ENCODE measurements at places on chromosomes 16 and 17.

DNA sequence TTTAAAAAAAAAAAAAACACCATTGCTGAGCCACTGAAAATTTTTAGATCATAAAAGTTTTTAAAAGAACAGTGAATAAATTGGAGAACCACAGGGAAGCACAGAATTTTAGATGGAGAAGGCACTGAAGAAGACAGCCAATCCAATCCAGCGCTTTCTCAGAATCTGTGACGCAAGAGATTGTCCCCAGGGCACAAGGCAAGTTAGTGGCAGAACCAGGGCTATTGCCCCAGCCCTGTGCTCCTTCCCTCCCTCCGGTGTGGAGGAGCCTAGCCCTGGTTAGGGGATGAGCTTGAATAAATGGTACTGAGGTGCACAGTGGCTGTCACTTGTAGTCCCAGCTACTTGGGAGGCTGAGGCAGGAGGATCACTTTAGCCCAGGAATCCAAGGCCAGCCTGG, 108.3 kb downstream of the ZNF423 start:
- no peak for DNase-seq

DNA sequence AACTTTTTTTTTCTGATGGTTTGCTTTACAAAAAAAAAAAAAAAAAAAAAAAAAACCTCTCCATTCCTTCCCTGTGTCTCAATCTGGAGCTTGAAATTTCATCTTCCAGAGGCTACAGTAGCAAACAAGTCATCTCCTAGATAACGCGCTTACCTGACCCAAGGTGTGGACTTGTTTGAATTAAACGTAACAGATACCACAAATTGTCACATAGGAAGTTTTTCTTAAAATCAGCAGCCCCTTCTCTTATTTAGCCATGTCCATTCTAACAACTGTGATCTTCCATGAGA, 2.0 kb downstream of the STAT5B start:
- DNase-seq, result no peak

DNA sequence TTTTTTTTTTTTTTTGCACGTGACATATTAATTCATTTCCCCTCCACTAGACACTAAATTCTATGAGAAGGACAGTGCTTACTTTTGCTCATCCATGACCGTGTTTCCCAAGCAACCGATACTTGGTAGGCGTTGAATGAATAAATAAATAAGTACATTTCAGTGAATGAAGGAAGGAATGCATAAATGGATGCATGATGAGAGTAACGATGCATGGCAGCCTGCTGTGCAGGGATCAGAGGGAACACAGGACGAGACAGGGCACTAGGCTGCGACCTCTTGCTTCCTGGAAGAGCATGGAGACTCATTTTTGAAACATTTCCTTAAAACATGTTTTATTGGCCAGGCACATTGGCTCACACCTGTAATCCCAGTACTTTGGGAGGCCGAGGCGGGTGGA, 84.2 kb downstream of the UTP18 start:
- no peak for DNase-seq

DNA sequence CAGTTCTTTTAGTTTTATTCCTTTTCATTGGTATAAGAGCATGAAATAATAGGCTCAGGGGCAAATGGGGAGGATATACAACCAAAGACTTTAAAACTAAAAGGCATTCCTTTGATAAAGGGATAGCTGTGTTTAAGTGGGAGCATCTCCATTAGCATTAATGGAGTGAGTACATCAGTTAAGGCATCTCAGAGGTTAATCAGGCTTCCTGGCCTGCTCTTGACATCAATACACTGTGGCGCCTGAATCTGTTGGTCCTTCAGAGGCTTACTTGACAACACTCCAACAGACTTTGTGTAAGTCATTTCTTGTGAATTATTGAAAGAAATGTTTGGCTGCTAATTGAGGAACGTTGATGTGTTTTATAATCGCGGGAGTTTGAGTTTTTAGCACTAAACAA, 230.7 kb downstream of the BCAS3 start:
- no peak for DNase-seq

GRCh38 chr16:23874613-23875294, 39.0 kb downstream of the PRKCB start:
- no peak for DNase-seq

DNA sequence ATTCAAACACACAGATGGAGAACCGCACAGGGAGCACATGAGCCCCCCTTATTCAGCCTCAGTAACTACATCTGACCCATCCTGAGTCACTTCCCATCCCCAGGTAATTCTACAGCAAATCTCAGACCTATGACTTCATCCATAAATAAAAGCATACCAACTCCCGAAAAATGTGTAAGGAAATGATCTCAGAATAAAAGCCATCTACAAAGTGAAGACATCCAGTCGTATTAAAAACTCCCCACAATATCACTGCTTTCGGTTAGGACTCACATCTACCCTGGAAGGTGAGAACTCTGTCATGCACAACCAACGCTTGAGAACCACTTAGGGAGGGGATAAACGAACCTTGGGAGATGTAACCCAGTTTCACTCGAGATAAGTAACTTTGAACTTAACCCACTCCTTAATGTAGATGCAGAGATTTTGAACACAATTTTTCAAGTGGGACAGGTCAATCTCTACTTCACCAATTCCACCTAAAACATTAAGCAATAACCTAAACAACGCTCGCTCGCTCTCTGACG, 1.3 kb downstream of the USP36 start:
- no peak for DNase-seq

DNA sequence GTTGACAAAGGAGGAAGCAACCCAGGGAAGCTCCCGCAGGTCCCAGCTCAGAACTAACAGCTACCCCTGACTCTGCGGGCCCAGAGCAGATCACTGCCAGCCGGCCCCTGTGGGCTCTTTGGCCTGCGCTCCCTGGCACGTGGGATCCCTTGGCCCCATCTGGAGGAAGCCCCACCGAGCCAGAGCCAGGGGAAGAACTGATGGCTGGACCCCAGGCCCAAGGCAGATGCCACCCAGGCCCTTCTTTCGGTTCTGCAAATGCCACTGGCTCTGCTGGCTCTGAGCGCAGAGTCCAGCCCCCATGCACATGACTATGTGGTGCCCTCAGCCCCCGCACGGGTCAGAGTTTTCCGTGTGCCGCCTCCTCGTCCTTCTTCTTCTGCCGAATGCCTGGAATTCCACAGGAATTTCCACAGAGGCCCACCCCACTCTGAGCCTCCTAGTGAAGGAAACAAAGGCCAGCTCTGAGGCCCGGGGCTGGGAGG, 35.8 kb upstream of the SNN start:
- no peak for DNase-seq

Measured in activated T-cell treated with anti-CD3 and anti-CD28 coated beads for 24 hours (primary cell).